ENCODE measurements at places on chromosomes 5 and 9.

DNA sequence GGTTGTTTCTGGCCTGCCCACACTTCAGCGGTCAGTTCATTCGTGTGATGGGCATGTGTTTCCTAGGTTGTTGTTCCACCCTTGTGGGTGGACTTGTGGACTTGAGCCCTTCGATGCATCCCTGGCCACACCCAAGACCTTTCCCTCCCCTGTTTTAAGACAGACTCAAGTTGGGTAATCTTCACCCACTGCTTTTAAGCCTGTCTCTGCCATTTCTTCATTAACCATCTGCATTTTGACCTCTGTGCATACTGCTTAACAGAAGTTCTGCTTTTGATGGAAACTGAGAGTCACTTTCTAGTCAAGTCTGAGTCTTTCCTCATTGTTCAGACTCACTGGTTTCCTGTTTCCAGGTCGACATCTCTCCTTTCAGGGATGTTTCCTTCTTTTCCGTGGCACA, 233.7 kb downstream of the ARHGEF28 start:
- no peak for DNase-seq

DNA sequence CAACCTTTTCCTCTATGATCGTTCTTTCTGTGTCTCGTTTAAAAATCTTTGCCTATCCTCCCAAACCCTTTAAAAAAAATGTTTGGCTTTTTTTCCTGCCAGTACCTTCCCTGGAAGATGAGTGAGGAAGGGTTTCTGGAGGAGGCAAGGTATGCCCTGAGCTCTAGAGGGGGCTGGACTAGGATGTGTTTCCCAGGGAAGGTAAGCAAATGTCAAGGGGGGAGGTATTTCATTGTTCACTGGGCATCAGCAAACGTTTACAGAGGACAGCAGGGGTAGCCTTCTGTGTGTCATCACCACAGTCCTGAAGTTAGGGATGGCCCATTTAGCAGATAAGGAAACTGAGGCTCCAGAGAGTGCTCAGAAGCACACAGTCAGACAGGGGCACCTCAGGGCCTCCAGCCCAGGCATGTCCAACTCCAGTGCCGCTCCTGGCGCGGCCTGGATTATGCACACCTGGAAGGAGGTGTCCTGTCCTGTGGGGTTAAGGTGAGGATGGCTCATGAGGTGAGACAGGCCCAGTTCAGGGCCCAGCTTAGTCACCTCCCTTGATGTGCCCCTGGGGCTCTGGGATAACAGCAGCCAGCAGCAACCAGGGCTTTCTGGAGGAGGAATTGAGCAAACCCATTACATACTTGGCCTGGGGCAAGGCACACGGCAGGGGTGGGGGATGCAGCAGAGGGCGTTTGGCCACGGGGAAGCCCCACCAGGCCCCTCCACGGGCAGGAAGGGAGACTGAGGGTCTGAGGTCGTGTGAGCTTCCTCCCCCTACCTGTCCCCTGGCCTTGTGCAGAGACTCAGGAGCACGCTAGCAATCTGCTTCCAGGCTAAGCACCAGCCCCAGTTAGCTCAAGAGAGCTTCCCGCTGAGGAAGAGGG, 100.3 kb upstream of the LMX1B start:
- DNase-seq: no peak

DNA sequence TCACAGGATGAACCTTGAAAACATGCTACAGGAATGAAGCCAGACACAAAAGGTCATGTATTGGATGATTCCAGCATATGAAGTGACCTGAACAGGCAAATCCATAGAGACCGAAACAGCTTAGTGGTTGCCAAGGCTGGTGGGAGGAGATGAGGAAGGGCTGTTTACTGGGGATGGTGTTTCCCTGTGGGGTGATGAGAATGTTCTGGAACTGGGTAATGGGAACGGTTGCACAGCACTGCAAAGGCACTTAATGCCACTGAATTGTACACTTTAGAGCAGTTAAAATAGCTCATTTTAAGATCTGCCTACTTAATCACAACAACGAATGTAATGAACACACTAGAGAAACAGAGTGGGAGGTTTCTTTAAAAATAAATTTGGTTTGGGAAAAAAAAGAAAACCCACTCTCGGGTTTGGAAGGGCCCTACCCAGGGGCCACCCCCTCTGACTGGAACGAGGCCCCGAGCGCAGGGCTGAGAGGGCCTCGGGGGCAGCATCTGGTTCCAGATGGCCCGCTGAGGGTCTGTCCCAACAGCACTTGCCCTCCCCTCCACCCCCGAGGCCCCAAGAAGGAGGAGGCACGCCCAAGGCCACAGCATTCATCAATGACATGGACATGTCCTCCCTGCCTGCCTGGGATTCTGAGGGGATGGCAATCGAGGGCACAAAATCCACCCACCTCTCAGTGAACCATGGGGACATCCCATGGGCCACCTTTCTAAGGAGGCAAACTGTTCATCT, 31.7 kb downstream of the SARDH start:
- no peak for DNase-seq

GRCh38 chr5:76224898-76225297, 141.7 kb downstream of the SV2C start:
- no peak for DNase-seq

GRCh38 chr5:141942185-141942857, 15.7 kb downstream of the PCDH12 start:
- no peak for DNase-seq

DNA sequence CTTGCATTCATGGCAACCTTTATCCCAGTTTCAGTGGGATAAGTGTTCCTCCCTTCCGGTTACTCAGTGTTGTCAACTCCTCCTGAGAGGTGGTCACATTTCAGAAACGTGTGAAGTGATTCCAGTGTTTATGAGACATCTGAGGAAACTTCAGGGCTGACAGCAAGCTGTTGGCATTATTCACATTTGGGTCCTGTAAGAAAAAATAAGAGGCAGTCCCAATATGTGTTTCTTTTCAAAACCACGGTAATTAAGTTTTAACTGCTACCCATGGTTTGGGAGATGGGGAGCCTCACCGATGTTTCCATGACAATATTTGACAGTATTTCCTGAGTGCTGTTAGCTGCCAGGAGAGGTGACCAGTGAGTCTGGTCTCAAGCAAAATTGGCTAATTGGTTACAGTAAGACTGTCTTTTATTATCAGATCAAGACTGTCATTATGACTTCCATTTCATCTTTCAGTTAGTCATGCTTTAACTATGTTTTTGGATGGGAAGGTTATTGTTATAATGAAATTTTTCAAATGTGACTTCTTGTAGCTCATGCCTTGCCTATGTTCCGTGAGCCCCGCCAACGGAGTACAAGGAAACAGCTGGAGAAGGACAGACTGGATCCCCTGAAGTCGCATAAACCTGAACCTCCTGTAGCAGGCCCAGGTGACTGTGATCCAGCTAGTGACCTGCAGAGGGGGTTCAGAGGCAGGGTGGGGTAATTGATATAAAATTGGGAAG, 115.3 kb downstream of the GDNF start:
- DNase-seq: no peak

GRCh38 chr5:131147258-131147657, 17.8 kb downstream of the HINT1 start:
- no peak for DNase-seq

- peak; percentile 47 for DNase-seq
Observed at GRCh38 chr5:152349683-152350526, 55.2 kb downstream of the NMUR2 start.

DNA sequence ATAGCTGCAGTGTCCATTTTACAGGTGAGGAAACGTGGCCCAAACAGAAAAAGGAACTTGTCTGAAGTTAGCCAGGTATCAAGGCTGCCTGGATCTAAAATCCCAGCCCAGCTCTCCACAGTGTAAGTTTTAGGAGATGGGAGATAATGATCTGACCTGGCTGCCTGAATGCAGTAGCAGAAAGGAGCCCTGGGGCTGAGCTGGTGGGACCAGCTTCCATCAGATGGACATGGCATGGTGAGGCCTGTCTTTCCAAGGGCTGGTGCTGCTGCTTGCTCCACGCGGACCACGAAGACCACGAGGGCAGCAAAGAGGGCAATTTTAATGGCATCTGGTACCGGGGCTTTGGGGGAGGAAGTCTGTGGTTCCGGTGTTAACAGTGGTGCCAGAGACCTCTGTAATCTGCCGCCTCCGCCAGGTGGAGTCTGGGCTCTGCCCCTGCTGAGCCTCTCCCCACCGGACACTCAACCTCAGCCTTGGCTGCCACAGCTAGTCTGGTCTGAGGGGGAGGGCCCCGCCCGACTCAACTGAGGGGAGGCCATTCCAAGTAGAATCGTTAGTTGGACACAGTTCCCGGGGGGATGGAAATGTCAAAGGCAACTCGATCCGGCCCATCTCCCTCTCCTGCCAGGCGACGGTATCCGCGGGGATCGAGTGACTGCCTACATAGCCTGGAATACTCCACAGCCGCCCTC, 650 bp downstream of the MYORG start:
- peak; percentile 58 for DNase-seq

- peak; percentile 48 for DNase-seq
Observed at GRCh38 chr9:38318759-38319495, 73.6 kb upstream of the ALDH1B1 start.

DNA sequence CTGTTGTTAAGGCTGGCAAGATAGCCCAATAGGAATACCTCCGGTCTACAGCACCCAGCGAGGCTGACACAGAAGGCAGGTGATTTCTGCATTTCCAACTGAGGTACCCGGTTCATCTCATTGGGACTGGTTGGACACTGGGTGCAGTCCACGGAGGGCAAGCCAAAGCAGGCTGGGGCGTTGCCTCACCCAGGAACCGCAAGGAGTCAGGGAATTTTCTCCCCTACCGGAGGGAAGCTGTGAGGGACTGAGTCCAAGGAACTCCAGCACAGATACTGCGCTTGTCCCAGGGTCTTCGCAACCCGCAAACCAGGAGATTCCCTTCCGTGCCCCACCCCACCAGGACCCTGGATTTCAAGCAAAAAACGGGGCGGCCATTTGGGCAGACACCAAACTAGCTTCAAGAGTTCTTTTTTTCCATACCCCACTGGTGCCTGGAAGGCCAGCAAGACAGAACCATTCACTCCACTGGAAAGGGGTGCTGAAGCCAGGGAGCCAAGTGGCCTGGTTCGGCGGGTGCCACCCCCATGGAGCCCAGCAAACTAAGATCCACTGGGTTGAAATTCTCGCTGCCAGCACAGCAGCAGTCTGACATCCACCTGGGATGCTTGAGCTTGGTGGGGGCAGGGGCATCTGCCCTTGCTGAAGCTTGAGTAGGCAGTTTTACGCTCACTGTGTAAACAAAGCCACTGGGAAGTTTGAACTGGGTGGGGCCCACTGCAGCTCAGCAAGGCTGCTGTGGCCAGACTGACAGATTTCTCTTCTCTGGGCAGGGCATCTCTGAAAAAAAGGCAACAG, 647.2 kb downstream of the BNC2 start:
- no peak for DNase-seq

- DNase-seq: no peak
Observed at GRCh38 chr9:109027176-109027575, 13.9 kb upstream of the CTNNAL1 start.

DNA sequence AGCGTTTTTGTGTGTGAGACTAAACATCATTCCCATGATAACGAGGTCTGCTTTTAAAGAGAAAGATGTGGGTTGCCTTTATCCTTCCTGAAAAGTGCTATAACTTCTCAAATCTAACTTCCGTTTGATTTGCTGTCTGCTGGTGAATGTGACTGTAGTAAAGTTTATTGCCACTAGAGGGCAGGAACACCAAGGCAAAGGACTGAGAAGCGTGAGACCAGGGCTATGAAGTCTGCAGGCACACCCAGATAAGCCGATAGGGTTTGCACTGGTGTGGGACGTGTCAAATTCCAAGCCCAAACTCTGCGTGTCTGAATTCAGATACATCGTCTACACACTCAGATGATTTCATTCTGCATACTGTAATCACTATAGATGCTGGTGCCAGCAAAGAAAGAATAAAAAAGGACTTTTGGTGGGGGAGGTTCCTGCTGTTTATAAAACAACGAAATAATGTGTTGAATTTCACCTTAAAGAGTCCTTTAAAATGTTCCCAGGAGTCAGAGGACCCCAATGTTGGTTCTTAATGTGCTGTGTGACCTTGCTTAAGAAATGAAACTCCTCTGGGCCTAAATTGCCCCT, 87.2 kb downstream of the PTTG1 start:
- DNase-seq: peak; percentile 91

DNA sequence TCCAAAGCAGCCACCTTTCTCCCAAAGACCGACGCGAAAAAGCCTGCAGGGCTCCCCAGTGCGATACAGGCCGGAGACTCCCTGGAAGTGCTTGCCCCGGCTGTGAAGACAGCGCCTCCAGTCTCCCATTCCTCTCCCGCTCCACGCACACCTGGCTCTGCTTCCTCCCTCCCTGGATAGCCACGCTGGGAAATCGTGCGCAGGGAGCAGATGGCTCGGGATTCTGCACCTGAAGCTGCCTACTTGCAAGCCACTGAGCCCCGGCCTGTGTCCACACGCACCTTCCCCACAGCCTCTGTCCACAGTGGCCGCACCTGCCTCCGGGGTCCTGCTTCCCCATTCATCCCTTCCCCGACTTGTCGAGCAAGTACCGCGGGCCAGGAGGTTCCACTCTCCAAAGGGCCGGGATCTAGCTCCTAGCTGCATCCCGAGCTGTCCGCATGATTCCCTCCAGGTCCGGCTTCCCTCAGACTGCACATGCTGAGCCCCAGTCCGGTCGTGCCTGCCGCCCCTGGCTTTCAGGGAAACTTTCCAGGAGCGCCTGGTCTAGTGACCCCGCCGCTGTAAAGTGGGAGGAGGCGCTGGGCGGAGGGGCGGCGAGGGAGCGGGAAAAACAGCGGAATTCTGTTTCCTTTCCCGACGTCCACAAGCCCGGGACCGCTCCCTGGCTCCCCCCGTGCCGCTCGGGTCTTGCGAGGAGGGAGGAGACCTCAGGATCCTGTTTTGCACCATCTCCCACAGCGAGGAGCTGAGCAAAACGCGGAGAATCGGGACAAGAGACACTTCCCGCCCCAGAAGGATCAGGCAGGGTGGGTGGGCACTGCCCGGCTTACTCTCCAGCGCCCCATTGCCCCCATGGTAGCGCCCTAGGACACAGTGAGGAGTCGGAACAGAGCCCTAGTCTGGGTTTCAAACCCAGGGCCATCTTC, 2.0 kb downstream of the SEMA6A start:
- no peak for DNase-seq

GRCh38 chr5:65066387-65067146, 297.8 kb downstream of the CWC27 start:
- no peak for DNase-seq

GRCh38 chr5:148740966-148741742, 85.3 kb upstream of the ADRB2 start:
- DNase-seq: peak; percentile 40

GRCh38 chr5:59116231-59116865, 533.5 kb downstream of the RAB3C start:
- DNase-seq: no peak

- DNase-seq: no peak
Observed at GRCh38 chr5:66164044-66164790, 20.1 kb downstream of the SREK1 start.

GRCh38 chr9:106892632-106893031, 29.7 kb downstream of the ZNF462 start:
- no peak for DNase-seq

DNA sequence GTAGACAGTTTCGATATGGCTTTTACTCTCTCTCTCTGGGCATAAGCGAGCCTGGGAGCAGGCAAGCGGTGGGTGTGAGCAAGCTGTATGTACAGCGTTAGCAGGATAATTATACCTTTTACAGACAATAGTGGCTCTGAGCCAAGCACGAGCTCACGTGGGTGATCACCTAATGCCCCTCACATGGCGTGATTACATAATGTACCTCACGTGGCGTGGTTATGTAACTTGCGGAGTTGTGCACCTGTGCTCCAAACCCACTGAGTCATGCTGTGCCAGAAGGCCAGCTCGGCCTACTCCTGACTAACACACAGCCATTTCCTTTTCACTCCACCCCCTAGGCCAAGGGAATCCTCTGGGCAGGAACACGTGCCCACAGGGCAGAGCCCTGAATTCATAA, 797.2 kb downstream of the EFNA5 start:
- no peak for DNase-seq

Data from activated CD4-positive, alpha-beta T cell treated with anti-CD3 and anti-CD28 coated beads, Interleukin-10, Interleukin-2, amounts not matched to agents 100 ng/mL and 50 ng/mL, durations not matched to agents 16 hours and 8 hours (primary cell).